ENCODE measurements at places on chromosomes 4 and X.

DNA sequence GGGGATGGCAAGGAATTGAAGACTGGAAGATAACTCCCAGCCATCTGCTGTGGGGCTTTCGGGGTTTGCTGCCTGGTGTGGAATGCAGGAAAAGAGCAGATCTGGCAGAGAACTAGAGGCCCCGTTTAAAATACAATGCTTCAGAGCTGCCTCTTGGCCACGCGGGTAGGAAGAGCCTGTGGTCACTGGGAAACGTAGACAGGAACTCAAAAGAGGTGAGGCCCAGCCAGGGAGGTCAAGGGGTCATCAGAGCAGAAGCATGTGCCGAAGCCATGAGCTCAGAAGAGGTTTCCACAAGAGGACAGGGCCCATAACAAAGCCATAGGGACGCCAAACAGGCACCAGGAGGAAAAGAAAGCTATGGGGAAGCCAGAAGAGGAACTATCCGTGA, 14.5 kb upstream of the STS start:
- DNase-seq = no peak

DNA sequence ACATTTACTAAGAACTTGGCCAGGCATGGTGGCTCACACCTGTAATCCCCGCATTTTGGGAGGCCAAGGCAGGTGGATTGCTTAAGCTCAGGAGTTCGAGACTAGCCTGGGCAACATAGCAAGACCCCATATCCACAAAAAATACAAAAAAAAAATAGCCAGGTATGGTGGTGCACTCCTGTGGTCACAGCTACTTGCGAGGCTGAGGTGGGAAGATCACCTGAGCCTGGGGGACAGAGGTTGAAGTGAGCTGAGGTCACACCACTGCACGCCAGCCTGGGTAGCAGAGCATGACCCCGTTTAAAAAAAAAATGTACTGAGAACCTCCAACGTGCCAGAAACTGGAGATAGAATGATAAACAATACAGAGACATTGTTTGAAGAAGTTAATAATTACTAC, 8.0 kb downstream of the OPRPN start:
- no peak for DNase-seq

- no peak for DNase-seq
Measured at GRCh38 chr4:183905593-183906488, 734 bp downstream of the STOX2 start.

DNA sequence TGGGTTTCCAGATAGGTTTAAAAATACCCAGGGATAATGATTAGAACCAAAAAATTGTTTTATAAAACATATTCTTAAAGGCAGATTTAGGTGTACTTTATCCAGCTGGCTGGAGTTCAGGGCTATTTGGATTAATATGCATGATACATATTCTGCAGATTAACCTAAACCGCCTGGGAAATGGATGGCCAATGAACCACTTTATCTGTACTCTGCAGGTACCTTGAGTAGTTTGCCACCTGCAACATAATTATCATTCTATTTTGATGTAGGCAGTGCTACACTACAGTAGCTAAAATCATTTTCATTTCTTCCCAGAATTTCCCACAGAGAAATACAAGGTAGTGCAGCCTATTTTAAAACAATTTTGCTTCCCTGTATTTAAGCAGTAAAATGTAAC, 683.2 kb upstream of the GNPDA2 start:
- no peak for DNase-seq

DNA sequence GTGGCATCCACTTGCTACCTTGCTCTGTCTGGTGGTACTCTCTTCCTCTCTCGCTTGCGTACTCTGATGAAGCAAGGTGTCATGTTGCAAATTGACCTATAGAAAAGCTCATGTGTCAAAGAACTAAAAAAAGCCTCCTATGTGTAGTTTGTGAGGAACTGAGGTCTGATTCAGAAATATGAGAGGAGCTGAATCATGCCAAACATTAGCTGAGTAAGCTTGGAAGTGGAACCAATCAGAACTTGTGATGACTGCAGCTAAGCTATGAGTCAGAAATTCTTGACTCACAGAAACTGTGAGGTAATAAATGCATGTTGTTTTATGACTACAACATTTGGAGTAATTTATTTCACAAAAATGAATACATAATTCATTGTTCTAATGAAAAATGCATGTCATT, 2138.8 kb downstream of the PCDH7 start:
- no peak for DNase-seq

- DNase-seq = no peak
Measured at GRCh38 chr4:47816748-47817147, 21.1 kb downstream of the CORIN start.

- DNase-seq = no peak
Measured at GRCh38 chrX:1400742-1401471, 9.0 kb upstream of the SLC25A6 start.

DNA sequence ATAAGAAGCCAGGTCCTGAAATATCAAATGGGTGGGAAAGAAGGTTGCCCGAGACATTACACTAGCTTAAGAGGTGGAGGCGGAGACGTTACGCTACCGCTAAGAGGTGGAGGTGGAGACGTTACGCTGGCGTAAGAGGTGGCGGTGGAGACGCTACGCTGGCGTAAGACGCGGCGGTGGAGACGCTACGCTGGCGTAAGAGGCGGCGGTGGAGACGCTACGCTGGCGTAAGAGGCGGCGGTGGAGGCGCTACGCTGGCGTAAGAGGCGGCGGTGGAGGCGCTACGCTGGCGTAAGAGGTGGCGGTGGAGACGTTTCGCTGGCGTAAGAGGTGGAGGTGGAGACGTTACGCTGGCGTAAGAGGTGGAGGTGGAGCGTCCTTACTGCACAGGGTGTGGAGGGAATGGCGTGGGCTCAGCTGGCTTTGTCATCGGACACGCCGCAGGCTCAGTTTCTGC, 12.8 kb downstream of the CYP4V2 start:
- no peak for DNase-seq

- DNase-seq = no peak
Measured at GRCh38 chr4:105963461-105964400, 68.5 kb downstream of the NPNT start.

DNA sequence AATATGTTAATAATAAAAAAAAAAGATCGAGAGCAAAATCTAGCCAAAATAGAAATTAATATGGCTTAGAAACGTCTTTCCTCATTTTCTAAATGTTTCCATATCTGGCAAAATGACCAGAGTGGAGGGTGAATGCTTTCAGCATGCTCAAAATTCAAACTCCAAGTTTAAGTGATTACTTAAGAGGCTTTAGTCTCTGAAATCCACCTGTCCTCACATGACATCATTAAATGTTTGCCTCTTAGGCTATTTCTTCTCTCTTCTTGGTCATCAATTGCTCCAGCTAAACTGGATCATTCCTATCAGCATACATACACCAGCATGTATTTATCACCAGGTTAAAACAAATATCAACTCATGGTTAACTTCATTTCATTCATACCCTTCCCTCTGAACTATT, 54.5 kb upstream of the ATXN3L start:
- DNase-seq = no peak

All from stimulated activated CD4-positive, alpha-beta T cell treated with anti-CD3 and anti-CD28 coated beads, Interleukin-4, amount 100 ng/mL, for 24 hours (primary cell).